ENCODE measurements at places on chromosomes 6 and 20.
A peak's percentile ranks its signal among the peaks of the same experiment; 100 is the strongest.

DNA sequence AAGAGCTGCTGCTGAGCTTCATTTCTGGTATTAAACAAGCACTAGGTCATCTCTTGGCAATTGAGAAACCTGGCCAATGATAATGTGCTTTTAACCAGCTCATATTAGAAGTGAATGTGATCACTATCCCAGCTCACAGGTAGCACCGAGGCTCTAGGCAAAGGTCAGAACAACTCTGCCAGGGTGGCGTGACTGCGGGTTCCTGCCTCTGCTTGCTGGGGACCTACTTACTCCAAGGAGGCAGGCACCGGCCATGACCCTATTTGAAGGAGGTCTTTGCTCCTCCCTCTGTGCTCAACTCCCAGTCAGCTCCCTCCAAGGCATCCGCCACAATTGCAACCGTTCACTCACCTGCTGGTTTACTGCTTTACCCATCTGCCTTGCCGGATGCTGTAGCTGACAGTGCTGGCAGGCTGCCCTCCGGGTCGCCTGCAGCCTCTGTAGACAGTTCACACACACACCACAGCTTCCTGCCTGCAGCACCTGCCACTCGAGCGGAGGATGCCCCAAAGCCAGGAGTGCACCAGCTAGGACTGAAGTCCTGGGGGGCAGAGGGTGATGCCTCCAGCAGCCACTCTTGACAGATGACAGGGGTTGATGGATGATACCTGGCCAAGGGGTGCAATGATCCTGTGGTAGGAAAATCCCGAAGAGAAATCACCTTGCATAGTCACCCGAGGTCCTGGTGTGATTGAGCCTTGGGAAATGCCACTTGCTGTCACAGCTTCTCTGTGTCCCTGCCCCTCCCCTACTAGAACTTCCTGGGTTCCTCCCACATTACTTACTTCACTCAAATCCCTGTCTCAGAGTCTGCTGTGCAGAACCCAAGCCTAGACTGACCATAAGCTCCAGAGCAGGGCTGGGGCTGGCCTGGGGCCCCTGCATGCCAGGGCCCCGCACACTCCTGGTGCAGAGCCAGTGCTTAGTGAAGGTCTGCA lies 8.8 kb upstream of the VSX1 start:
- DNase-seq = peak; percentile 32

- no peak for DNase-seq
These were observed 41.7 kb downstream of the LBP start for GRCh38 chr20:38387953-38388352.

GRCh38 chr6:160974304-160974771 lies 17.2 kb upstream of the MAP3K4 start:
- DNase-seq = no peak

DNA sequence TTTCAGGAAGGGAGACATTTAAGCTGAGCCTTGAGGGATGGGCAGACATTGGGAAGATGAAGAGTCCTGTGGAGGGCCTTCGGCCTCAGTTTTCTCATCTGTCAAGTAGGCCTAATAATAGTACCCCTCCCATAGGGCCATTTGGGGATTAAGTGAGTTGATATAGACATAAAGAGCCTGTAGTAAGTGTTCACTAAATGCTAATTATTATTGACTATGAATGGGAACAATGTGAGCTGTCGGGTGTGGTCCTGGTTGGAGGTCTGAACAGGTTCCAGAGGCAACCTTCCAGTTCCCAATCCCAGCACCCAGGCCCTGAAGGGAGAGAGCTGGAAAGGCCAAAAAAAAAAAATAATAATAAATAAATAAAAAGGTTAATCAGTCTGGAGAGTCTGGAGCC lies 14.5 kb upstream of the ITPR3 start:
- no peak for DNase-seq

- DNase-seq = no peak
These were observed 95.2 kb downstream of the PLEKHG1 start for GRCh38 chr6:150694889-150695288.

DNA sequence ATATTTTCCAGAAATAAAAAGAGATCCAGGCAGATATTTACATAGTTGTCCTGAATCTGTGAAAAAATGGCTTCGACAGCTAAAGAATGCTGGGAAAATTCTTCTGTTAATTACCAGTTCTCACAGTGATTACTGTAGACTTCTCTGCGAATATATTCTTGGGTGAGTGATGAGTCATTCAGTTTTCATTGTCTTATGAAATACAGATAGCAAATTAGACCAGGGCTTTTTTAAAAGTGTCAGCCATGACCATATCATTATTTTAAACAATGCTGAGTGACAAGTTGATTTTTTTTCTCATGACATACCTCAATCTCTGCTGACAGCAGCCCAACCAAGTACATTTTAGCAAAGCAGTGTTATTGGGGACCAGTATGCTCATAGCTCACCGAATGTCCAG lies 32.8 kb downstream of the TSPYL4 start:
- no peak for DNase-seq

- no peak for DNase-seq
These were observed at the start of gene THEMIS for GRCh38 chr6:127900935-127901334. THEMIS (minus strand) TSS chr6:127901058; CDS start chr6:127900932, 126 bp downstream.

DNA sequence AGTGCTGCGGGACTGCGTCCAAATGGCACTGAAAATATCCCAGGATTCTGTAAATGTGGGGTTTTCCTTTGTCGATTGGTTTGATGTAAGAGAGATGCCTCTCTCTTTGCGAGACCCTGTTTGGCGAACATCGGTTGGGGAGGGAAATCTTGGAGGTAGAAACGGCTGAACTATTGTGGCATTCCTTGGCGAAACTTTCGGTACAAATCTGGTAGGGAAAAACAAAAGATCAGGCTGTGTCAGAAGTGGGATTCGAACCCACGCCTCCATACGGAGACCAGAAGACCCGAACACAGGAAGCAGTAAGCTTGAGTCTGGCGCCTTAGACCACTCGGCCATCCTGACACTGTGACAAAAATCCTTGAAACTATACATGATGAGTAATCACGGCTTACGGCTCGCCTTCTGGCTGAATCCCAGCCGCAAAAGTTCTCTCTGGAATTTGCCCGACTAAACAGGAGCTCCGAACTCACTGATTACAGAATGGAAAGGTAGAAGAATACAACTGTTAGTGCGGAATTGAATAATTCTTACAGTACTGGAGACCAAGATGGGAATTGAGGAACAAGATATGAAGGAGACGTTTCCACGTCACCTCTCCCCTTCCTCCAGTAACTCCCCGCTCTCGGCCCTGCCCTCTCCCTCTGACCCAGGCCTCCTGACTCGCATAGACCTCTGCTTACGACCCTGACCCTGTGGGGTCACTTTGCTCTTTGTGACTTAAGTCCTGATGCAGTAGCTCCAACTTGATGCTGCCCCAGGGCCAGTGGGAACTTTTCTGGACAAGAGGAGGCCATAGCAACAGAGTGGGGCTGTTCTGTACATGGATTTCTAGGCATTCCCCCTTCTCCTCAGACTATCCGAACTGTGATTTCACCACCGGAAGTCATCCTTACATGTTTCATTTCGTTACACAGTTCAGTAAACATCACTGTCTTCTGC lies 132.8 kb upstream of the ZNF184 start:
- DNase-seq = no peak

DNA sequence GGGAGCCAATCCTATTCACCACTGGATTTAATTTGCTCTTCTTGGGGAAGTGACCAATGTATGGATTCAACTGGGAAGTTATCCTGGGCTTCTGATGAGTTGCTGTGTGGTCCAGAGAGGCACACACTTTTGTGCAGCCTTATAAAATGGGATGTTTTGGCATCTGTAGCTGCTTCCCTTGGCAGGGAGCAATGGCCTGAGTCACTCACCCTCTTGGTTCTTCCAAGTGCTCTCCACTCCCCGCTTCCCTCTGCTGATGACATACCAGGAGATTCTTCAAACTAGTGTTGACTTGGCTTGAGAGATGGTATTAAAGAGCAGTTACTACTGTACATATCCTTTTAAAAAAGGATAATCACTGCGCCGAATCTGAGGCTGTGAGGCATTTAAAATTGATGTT lies 105.8 kb downstream of the JARID2 start:
- no peak for DNase-seq

- no peak for DNase-seq
These were observed 47.3 kb downstream of the ARMC2 start for GRCh38 chr6:108895571-108895970.

- no peak for DNase-seq
These were observed 52.9 kb downstream of the TINAG start for GRCh38 chr6:54361188-54361587.

- DNase-seq = peak; percentile 78
These were observed 8.7 kb upstream of the CCR6 start for GRCh38 chr6:167113935-167114910.

GRCh38 chr6:119040229-119040628 lies 38.2 kb downstream of the FAM184A start:
- no peak for DNase-seq

GRCh38 chr6:1491591-1492319 lies 102.4 kb downstream of the FOXF2 start:
- DNase-seq = no peak

DNA sequence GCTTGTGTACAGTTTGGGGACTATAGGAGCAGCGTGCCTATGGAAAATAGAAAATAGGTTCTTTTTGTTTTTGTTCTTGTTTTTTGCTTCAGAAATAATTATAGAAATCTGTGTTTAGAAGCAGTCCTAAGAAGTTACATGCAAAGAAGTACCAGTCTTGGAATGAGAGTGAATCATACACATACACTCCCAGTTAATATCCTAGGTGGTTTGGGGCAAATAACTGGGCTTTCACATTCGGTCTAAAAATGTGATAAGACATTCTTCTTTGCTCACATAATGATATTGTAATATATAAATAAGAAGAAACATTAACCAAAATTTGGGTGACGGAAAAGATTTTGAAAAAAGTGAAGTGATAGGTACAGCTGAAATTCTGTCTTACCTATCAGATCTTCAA lies 61.0 kb downstream of the ENPP1 start:
- no peak for DNase-seq

GRCh38 chr6:70952608-70953165 lies 4.2 kb downstream of the B3GAT2 start:
- DNase-seq = no peak

GRCh38 chr20:8749101-8749500 lies 319.8 kb upstream of the PLCB4 start:
- no peak for DNase-seq

- no peak for DNase-seq
These were observed 132.2 kb upstream of the NOX3 start for GRCh38 chr6:155587817-155588216.

- DNase-seq = no peak
These were observed 8.3 kb downstream of the OR2H1 start for GRCh38 chr6:29465279-29465678.

DNA sequence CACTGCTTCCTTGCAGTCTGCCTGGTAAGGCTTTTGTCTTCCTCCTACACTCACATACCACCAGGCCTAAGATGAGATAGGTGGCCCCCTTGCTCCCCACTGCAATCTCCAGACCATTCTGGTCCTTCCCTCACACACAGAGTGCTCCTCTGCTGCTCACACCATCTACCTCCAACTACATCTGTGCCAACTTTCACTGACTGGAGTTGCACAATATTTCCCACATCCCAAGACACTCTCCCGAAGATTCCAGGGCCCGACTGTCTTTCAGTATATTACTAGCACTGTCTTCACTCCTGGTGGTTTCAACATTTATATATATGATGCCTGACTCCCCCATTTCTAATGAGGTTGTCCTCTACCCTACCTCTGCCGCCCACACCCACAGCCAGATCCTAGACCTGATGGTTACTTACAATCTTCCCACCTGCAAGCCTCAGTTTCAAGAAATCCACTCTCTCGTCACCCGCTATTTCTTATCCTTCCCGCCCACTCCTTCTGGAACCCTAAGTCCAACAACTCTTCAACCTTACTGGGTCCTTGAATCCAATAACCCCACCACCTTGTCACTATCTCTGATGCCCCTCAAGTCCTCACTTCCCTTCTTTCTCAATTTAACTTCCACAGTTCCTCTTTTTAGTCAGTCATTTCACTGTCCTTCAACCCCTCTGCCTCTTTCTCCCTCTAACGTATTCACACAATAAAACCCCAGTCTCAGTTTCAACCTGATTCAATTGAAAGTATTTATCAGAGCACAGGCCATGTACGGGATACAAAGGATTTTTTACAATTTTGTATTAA lies 21.6 kb downstream of the RALGAPA2 start:
- DNase-seq = no peak

GRCh38 chr6:167650730-167651317 lies 175.9 kb upstream of the AFDN start:
- DNase-seq = no peak

- DNase-seq = no peak
These were observed 3.7 kb upstream of the NEDD9 start for GRCh38 chr6:11236076-11236750.

DNA sequence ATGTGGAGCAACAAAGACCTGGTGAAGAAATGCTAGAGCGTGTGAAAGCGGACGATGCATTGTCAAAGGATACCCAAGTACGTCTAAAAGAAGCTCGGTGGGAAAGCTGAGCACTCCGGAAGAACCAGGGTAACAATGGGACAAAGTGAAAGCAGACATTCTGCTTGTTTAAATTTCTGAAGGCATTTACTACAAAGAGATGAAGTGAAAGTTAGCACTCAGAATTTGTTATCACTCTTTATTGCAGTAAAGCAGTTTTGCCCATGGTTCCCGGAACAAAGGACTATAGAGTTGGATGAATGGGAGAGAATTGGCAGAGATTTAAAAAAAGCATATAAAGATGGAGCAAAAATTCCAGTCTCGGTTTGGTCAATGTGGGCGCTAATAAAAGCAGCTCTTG lies 12.8 kb upstream of the IRAK1BP1 start:
- no peak for DNase-seq

DNA sequence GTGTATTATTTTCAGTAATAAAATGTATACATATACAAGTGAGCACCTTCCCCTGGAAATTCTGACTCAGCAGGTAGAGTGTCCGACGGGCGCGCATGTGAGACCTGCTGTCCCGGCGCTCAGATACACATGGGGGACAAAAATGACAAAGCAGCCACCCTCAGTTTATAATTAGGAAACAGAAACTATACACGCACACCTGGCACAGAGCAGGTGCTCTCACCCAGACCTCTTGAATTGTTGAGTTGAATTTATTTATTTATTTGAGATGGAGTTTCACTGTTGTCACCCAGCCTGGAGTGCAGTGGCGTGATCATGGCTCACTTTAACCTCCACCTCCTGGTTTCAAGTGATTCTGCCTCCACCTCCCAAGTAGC lies 180.4 kb downstream of the ZDHHC14 start:
- DNase-seq = no peak

- DNase-seq = no peak
These were observed 614.9 kb downstream of the CDH26 start for GRCh38 chr20:60573003-60573680.

- DNase-seq = no peak
These were observed 11.7 kb downstream of the PTPRK start for GRCh38 chr6:128508588-128509296.

- no peak for DNase-seq
These were observed 144.4 kb upstream of the PDE10A start for GRCh38 chr6:165807249-165807960.

- DNase-seq = no peak
These were observed 47.9 kb downstream of the TRERF1 start for GRCh38 chr6:42403831-42404230.
